WTC11 (cell line): ENCODE measurements at places on chromosomes 3 and 15. TPM values are rescaled to one million over a fixed set of nuclear protein-coding genes. Genes with fewer than 3 reads are reported as not detected.

The SEMA6D gene
- total RNA-seq, result 0.98 to 2.6 TPM (median 2.0 TPM) in 3 replicates

The EIF4E3 gene
- total RNA-seq, result 14.0 to 16.5 TPM (median 14.3 TPM) in 3 replicates

The DMXL2 gene
- 10.3 to 13.2 TPM (median 10.4 TPM) in 3 replicates for total RNA-seq

The KY gene
- not detected in 3 replicates for total RNA-seq

The EPHB1 gene
- total RNA-seq, result 7.0 to 9.9 TPM (median 8.2 TPM) in 3 replicates

The ACAN gene
- 0.60 to 1.4 TPM (median 0.80 TPM) in 3 replicates for total RNA-seq

The FAM81A gene
- total RNA-seq, result 2.0 to 2.4 TPM (median 2.1 TPM) in 3 replicates

The DHX30 gene
- total RNA-seq, result 97.3 to 99.2 TPM (median 98.1 TPM) in 3 replicates

The TNIK gene
- 50.3 to 53.0 TPM (median 51.9 TPM) in 3 replicates for total RNA-seq

The ANKDD1A gene
- 6.1 to 7.9 TPM (median 7.4 TPM) in 3 replicates for total RNA-seq

The MAPKBP1 gene
- 11.0 to 14.5 TPM (median 12.9 TPM) in 3 replicates for total RNA-seq

The NR2E3 gene
- total RNA-seq, result 0.57 to 1.4 TPM (median 0.80 TPM) in 3 replicates

The GABRB3 gene
- 168 to 203 TPM (median 172 TPM) in 3 replicates for total RNA-seq

The GHRL gene
- 0.34 to 0.35 TPM in 2 of 3 replicates, not detected in the other for total RNA-seq

The THSD4 gene
- 7.8 to 11.7 TPM (median 8.2 TPM) in 3 replicates for total RNA-seq

The MAP1A gene
- 1.1 to 2.2 TPM (median 1.1 TPM) in 3 replicates for total RNA-seq

The DOCK3 gene
- 5.2 to 5.6 TPM (median 5.5 TPM) in 3 replicates for total RNA-seq

The NLGN1 gene
- 12.4 to 16.5 TPM (median 15.7 TPM) in 3 replicates for total RNA-seq

The CFAP161 gene
- not detected in 3 replicates for total RNA-seq

The PARP14 gene
- 15.9 to 17.6 TPM (median 16.8 TPM) in 3 replicates for total RNA-seq

The NAALADL2 gene
- 1.2 to 1.6 TPM (median 1.2 TPM) in 3 replicates for total RNA-seq

The GOLGA8M gene
- total RNA-seq, result 0.39 TPM in 1 of 3 replicates, not detected in the others

The TF gene
- total RNA-seq, result 9.3 to 10.9 TPM (median 9.3 TPM) in 3 replicates

The TJP1 gene
- total RNA-seq, result 115 to 129 TPM (median 115 TPM) in 3 replicates

The CSPG4 gene
- 2.9 to 3.6 TPM (median 3.6 TPM) in 3 replicates for total RNA-seq

The FSIP1 gene
- 0.55 to 0.61 TPM (median 0.60 TPM) in 3 replicates for total RNA-seq

The FMN1 gene
- total RNA-seq, result 3.6 to 4.5 TPM (median 4.1 TPM) in 3 replicates

The LNP1 gene
- 6.7 to 7.9 TPM (median 6.8 TPM) in 3 replicates for total RNA-seq

The MAN2A2 gene
- 27.9 to 31.5 TPM (median 31.0 TPM) in 3 replicates for total RNA-seq

The ANKUB1 gene
- total RNA-seq, result not detected in 3 replicates

The DZIP1L gene
- total RNA-seq, result 11.2 to 15.3 TPM (median 11.2 TPM) in 3 replicates

The C3orf49 gene
- total RNA-seq, result not detected in 3 replicates

The ZNF654 gene
- 7.0 to 10.0 TPM (median 8.3 TPM) in 3 replicates for total RNA-seq

The ARHGEF26 gene
- 12.8 to 15.3 TPM (median 14.1 TPM) in 3 replicates for total RNA-seq

The INSYN1 gene
- total RNA-seq, result 9.0 to 11.9 TPM (median 9.8 TPM) in 3 replicates

The GOLGA6L10 gene
- 5.1 to 7.7 TPM (median 5.8 TPM) in 3 replicates for total RNA-seq

The FEZF2 gene
- total RNA-seq, result not detected in 3 replicates

The FRMD5 gene
- total RNA-seq, result 10.5 to 14.1 TPM (median 10.5 TPM) in 3 replicates

The SPTBN5 gene
- total RNA-seq, result 1.2 to 2.3 TPM (median 2.0 TPM) in 3 replicates

The PLA2G4D gene
- total RNA-seq, result 0.07 to 0.24 TPM (median 0.09 TPM) in 3 replicates

The FGD5 gene
- total RNA-seq, result 18.3 to 20.0 TPM (median 19.3 TPM) in 3 replicates

The TTLL13 gene
- total RNA-seq, result 0.18 to 0.76 TPM (median 0.48 TPM) in 3 replicates

The MAP6D1 gene
- 4.3 to 6.3 TPM (median 5.0 TPM) in 3 replicates for total RNA-seq

The ITPR1 gene
- total RNA-seq, result 10.3 to 11.8 TPM (median 11.6 TPM) in 3 replicates

The SLC9C1 gene
- 1.4 to 3.5 TPM (median 2.5 TPM) in 3 replicates for total RNA-seq

The WDR53 gene
- total RNA-seq, result 20.0 to 21.4 TPM (median 21.1 TPM) in 3 replicates

The UCN2 gene
- 0.34 to 0.46 TPM in 2 of 3 replicates, not detected in the other for total RNA-seq

The CD86 gene
- total RNA-seq, result 0.25 to 0.61 TPM (median 0.30 TPM) in 3 replicates

The TMC3 gene
- not detected in 3 replicates for total RNA-seq

The PAQR5 gene
- total RNA-seq, result 9.4 to 11.5 TPM (median 11.4 TPM) in 3 replicates

The PPP2R3A gene
- 12.1 to 13.1 TPM (median 12.9 TPM) in 3 replicates for total RNA-seq

The TRAIP gene
- total RNA-seq, result 25.9 to 31.8 TPM (median 29.9 TPM) in 3 replicates

The PLA1A gene
- total RNA-seq, result 0.11 TPM in 1 of 3 replicates, not detected in the others

The COL8A1 gene
- 0.57 to 0.87 TPM (median 0.69 TPM) in 3 replicates for total RNA-seq

The TCF12 gene
- 73.2 to 92.9 TPM (median 81.3 TPM) in 3 replicates for total RNA-seq
